Calu3 (cell line): ENCODE measurements at places on chromosomes 6 and 20.
A peak's percentile ranks its signal among the peaks of the same experiment; 100 is the strongest.

DNA sequence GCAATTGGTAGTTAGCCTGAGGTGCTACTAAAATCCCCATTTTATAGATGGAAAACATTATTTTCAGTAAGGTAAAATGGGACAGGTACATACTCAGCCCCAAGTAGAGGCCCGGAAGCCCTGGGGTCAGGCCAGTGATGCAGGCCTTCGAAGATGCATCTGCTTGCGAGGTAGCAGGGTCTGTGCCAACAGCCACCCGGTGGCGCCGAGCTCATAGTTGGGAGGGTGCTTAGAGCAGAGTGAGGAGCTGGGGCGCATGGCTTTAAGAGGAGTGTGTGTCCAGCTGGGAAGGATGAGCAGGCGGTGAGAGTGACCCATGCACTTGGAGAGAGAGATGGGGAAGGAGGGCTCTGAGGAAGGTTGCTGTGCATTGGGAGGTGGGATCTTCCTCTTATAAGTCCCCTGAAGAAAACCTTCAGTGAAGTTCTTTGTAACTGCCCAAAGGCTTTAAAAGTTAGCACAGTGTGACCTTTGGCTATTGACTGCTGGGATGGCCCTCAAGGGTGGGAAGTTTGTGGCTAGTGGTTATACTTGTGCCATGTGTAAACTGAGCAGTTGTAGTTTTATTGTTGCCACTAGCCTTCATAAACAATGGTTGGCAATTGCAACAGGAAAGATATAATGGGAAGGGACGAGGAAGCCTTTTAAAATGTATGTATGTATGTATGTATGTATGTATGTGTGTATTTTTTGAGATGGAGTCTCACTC, 71.1 kb downstream of the TOX2 start:
- no peak for DNase-seq

GRCh38 chr6:124870611-124871459, 91.4 kb upstream of the RNF217 start:
- DNase-seq: peak; percentile 7

DNA sequence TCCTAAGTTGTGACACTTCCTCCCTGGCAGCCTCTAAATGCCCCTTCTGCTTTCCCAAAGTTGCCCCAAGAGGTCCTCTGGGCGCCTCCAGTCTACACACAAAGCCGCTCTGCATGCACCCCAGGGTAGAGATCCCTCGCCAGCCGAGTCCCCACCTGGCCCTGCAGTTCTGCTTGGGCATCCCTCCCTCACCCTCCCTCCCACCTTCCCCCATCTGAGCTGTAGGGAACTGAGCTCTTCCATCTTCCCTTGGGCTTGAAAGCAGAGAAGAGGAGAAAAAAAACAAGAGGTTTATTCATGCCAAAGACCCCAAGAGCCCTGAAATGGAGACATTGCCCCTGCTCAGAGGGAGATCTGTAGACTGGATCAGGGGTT, 5.7 kb upstream of the FGD2 start:
- no peak for DNase-seq

GRCh38 chr20:22686097-22686496, 101.7 kb upstream of the FOXA2 start:
- peak; percentile 7 for DNase-seq

DNA sequence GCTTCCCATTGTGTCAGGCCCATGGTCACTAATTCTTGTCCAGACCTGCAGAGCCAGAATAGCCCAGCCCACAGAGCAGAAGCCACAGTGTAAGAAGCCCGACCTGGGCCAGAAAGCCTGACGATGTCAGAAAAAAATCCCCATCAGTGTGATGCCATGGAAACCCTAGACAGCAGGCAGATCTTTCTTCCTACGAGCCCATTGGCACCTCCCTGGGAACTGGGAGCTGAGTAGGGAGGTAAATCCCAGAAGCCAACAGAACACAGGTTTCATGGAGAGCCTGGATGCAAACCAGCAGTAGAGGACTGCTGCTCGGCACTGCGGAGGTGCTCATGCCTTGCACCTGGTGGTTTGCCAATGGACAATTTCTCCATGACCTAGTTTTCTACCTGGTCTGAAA, 82.2 kb upstream of the SLC22A16 start:
- DNase-seq: no peak

- no peak for DNase-seq
Measured at GRCh38 chr20:5767493-5768098, 17.4 kb downstream of the SHLD1 start.

DNA sequence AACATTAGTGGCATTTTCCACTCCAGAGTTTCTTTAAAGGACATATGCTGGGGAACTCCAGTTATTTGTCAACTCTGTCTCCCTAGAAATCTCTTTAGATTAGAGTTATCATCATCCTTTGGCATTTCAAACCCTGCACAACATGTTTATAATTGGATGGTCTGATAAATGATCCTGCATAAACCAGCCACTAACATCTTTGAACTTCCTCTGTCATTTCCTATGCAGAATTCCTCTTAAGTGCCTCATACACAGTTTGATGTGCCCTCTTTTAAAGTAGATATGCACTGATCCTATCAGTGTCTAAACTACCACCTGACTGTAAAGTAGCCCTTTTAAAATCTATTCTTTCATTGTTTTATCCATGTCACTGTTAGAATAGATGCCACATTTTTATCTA, 306.3 kb upstream of the IRAK1BP1 start:
- no peak for DNase-seq

GRCh38 chr6:137851669-137852068, 15.4 kb upstream of the TNFAIP3 start:
- peak; percentile 17 for DNase-seq

DNA sequence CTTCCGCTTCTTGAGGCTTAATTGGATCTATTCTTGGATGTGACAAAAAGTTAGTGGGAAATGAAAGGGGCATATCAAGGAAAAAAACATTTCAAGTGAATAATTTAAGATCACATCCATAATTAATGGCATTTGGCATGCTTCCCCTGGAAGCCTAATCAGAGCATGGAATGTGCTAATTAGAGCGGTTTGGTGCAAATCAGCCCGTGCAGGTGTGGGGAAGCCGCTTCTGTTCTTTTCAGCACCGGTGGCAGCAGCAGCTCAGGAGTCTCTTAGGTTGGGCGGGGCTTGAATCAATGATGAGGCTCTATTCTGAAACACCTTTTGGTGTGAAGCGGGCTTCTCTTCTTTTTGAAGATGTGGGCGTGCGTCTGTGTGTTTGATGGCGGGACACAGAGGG, 301.2 kb downstream of the LRFN2 start:
- DNase-seq: no peak

- no peak for DNase-seq
Measured at GRCh38 chr6:169266746-169267591, 13.3 kb upstream of the THBS2 start.
